Nucleus accumbens (tissue), 56 donors: ENCODE measurements at places on chromosomes 7 and 10.

GRCh38 chr10:10462151-10462941 lies 555.3 kb upstream of the CELF2 start:
- no peak for DNase-seq

GRCh38 chr10:46520941-46521340 lies 35.5 kb downstream of the GPRIN2 start:
- no peak for DNase-seq

- DNase-seq = no peak
Measured at GRCh38 chr7:132125096-132125495, 451.2 kb downstream of the PLXNA4 start.

- no peak for DNase-seq
Measured at GRCh38 chr7:122867471-122867980, 18.7 kb downstream of the CADPS2 start.

GRCh38 chr7:140214075-140214684 lies 37.4 kb upstream of the KDM7A start:
- DNase-seq = no peak

GRCh38 chr7:20114468-20114867 lies 102.7 kb downstream of the MACC1 start:
- DNase-seq = no peak

GRCh38 chr7:134255814-134256213 lies 60.9 kb downstream of the SLC35B4 start:
- DNase-seq = no peak

GRCh38 chr10:28906415-28906814 lies 229.1 kb downstream of the BAMBI start:
- no peak for DNase-seq
